ENCODE measurements at places on chromosomes 7 and 10. TPM values are rescaled to one million over a fixed set of nuclear protein-coding genes. Genes with fewer than 3 reads are reported as not detected.

MRLN gene
- not detected for total RNA-seq

PRKG1 gene
- 0.16 TPM for total RNA-seq

WDFY4 gene
- total RNA-seq = 0.08 TPM

CLDN4 gene
- total RNA-seq = 1.5 TPM

HILPDA gene
- total RNA-seq = 11.9 TPM

CFTR gene
- total RNA-seq = not detected

PCDH15 gene
- total RNA-seq = not detected

BMPER gene
- 0.11 TPM for total RNA-seq

MCM7 gene
- total RNA-seq = 63.3 TPM

UCN3 gene
- total RNA-seq = not detected

C10orf53 gene
- total RNA-seq = not detected

VIPR2 gene
- total RNA-seq = not detected

LAMB4 gene
- not detected for total RNA-seq

C7orf57 gene
- 2.3 TPM for total RNA-seq

GPNMB gene
- 2.9 TPM for total RNA-seq

NEUROD6 gene
- not detected for total RNA-seq

CD36 gene
- 0.47 TPM for total RNA-seq
